Stimulated activated CD8-positive, alpha-beta memory T cell treated with anti-CD3 and anti-CD28 coated beads, Interleukin-2, amount 100 ng/mL, for 1 hour (primary cell): ENCODE measurements at places on chromosomes 6 and 20.

DNA sequence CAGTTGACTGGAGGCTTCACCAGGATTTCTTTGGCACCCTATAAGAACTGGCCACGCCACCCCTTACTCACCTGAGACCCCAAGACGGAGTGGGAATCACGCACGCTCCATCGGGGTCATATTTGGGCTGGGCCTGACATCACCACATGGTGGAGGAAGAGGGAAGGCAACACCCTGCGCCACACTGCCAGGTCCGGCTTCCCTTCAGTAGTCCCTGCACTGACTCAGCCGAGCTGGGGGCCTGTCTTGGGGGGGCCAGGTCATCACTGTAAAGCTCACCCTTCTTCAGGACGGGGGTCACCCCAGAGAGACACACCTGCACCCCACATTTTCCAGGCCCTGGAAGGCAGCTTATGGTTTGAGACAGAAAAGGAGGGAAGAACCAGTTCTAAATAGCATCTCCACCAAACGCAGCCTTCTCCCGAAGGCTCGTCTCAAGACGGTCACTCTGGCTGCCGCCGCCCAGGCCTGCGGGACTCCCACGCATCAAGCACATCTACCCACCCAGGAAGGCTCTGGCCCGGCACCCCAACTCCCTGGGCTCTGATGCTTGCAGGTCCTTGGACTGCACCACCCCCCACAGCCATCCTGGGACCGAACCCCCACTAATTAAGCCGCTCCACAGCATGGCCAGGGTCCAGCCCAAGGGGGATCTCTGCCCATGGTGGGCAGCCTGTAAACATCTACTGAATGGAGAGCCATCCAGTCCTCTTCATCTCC, 51.8 kb downstream of the GINS1 start:
- no peak for DNase-seq

DNA sequence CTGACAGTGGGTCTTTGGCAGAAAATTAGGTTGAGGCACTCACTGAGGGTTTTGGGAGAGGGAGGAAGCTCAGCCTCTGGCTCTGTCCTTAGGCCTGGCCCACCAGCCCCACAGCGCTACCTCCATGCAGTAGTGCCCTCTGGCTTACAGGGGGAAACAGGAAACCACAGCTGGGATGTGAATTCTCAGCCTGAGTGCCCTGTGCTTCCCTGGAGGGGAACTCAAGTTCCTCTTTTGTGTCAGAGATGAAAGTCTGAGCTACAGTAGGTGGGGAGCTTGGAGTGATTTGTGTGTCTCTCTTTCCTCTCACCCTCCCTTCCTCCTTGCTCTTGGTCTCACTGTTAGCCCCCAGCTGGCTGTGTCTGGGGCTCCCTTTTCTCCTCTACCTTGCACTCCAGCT, 48.2 kb upstream of the BLCAP start:
- no peak for DNase-seq

DNA sequence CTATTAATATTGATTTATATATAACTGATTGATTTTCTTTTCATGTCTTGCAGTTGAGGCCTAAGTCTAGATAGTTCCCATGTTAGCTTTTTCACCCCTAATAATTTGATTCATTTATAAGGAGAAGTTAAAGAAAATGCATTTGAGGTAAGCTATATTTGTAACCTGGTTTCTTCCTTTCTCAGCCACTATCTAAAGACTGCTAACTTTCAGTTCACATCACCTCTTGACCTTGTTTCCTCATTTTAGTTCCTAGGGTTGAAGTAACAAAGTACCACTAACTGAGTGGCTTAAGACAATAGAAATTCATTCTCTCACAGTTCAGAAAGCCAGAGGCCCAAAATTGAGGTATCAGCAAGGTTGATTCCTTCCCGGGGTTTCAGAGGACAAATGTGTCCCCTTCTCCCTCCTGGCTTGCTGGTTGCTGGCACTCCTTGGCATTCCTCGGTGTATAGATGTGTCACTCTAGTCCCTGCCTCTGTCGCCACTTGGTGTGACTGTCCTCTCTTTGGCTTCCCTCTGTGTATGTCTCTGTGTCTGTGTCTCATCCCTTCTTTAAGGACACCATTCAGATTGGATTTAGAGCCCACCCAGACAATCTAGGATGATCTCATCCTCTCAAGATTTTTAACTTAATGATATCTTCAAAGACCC, 55.9 kb upstream of the C20orf144 start:
- no peak for DNase-seq

GRCh38 chr6:136225496-136225895, 24.6 kb downstream of the MTFR2 start:
- DNase-seq = no peak

GRCh38 chr6:17281497-17282481, 628 bp downstream of the RBM24 start:
- DNase-seq = no peak

DNA sequence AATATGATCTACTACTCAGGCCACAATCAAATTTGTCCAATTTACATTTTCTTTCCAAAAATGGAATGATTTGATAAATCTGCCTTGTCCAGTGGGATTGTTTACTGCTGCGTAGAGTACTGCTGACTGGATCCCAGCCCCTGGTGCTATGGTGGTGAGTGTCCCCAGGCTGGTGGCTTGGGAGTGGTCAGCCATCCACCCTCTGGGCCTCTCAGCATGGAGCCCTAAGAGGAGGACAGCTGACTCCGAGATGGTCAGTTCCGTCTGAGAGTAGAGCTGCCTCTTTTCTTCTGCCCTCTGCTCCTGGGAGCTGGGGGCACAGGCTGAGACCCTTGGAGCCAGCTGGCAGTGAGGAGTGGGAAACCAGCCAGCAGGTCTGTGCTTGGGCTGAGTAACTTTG, 22.7 kb downstream of the PRDM13 start:
- no peak for DNase-seq

- DNase-seq = no peak
These were observed 64.3 kb upstream of the GJE1 start for GRCh38 chr6:142068416-142068815.
